ENCODE measurements at places on chromosomes 4 and X.
A peak's percentile ranks its signal among the peaks of the same experiment; 100 is the strongest.

DNA sequence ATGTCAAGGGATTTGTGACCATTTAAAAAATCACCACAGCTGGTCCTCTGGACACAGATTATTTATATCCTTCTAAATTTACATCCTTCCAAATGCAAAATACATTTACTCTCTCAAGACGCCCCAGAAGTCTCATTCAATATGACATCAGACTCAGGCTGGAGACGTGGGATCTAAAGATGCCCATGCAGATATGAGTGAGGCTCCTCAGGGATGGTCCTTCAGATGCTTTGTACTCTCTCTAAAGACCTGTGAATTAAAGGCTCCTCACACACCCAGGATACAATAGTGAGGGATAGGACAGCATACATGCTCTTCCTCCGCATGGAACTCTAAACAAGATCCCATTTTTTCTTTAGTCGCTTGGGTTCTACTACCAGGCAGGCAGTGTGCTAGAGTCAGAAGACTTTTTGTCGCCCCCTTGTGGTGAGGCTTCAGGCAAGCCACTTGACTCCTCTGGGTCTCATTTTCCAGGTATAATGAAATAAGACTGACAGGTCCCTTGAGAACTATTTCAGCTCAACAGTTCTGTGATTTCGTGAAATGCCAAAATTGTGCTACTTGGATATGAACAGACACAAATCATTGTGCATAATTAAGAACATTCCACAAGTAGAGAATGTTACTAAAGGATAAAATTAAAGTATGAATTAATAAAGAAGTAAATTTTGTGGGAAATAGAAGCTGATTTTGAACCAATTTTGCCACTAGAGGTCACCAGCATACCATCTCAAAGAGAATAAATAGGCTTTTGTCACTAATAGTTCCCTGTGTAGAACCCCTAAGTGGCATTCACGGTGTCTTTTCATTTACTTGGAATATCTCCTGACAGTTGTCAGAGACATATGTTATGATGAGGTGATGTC lies 13.7 kb upstream of the SCOC start:
- DNase-seq = peak; percentile 63

GRCh38 chrX:29762006-29762405 lies 453.4 kb upstream of the MAGEB2 start:
- no peak for DNase-seq

GRCh38 chr4:35125995-35126712 lies 1118.2 kb downstream of the ARAP2 start:
- DNase-seq = no peak

GRCh38 chrX:112735147-112735546 lies 55.4 kb upstream of the LHFPL1 start:
- no peak for DNase-seq

DNA sequence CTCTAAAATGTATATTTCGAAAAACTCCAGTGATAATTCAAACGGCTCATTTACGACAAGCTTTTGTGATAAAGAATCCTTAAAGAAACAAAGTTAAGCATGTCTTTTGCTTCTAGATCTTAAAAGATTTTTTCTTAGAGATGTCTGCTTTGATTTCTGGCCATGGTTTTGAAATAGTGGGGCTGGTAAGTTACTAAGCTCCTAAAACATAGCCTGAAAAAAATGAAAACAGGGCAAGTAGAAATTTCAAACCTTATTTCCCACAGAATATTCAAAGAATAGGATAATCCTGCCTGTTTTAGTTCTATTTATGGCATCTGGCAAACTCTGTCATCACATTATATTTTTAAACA lies 318.3 kb downstream of the ARHGAP24 start:
- no peak for DNase-seq

DNA sequence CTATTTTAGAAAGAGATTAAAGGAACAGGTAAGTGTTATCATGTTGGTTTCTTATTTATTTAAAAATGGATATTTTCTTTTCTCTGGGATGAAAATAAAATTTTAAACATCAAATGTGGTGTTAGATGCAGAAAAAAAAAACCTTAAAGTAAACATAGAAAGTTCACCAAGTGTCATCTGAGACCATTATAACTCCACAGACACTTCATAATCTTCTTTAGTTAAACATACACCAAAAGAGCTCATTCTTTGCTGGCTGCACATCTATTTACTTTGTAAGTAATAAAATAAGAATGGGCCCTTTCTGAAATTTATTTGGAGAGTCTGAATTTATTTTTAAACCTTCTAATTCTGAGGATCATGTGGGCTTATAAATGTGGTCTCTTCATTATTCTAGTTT lies 460.7 kb upstream of the CTSO start:
- no peak for DNase-seq

GRCh38 chr4:2024683-2025082 lies 15.9 kb upstream of the NELFA start:
- no peak for DNase-seq

- DNase-seq = no peak
These were observed 594.5 kb downstream of the ARAP2 start for GRCh38 chr4:35649778-35650177.

GRCh38 chrX:37912304-37912703 lies 64.9 kb upstream of the DYNLT3 start:
- no peak for DNase-seq

DNA sequence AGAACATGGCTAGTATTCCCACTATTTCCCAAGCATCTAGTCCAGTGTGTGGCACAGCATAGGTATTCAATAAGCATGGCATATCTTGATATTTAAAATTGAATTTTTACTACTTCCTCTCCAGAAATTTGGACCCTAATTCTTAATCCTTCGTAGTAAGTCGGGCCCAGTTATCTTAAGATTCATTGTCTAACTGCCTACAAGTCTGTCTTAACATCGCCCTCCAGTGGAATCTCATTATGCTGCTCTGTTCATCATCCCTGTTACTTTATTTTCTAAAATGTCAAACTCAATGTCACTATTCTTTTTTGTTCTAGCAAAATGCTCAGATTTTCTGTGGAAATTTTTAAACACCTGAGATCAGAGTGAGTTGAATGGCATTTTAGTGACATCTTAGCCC lies 606.2 kb downstream of the KLHL13 start:
- DNase-seq = no peak

GRCh38 chr4:71188156-71188640 lies 150.6 kb upstream of the SLC4A4 start:
- peak; percentile 55 for DNase-seq

- DNase-seq = no peak
These were observed 5.3 kb downstream of the PLXNB3 start for GRCh38 chrX:153769158-153769864.

Data from kidney glomerular epithelial cell (primary cell).